ENCODE measurements at places on chromosomes 2 and 18. TPM values are rescaled to one million over a fixed set of nuclear protein-coding genes. Genes with fewer than 3 reads are reported as not detected.

DNA sequence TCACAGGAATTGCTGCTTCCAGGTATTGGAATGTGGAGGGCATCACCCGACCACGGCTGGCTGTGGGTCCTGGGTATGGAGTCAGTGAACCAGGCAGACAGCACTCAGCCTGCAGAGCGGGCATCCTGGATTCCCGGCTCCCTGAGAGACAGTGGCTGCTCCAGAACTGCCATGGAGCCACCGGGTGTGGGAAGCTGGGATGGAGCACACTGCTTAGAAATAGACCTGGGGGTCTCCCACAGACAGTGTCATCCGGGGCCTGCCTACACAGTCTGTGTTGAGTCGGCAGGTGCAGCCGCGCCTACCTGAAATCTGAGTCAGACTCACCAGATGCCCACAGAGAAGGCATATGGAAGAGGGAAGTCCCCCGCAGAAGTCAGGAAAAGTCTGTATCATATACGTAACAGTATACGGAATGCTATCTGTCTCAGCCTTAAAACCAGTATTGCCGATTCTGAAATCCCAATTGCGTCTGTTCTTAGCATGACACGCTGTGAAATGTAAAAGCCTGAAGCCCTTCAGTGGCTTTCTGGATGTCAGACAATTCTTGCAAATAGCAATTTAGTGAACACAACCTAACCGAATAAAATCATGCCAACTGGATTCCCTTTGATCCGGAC is 509.7 kb upstream of the MYT1L start:
- H3K4me3 ChIP-seq = no peak overlapping the region
- DNase-seq = no peak
- no peak overlapping the region for H3K27ac ChIP-seq
- H3K36me3 ChIP-seq = no peaks in the 10 kb centered on the region

GRCh38 chr18:26705757-26706156 is 157.4 kb upstream of the KCTD1 start:
- no peak overlapping the region for H3K4me3 ChIP-seq
- DNase-seq = no peak
- H3K27me3 ChIP-seq = peaks cover 15% of the 10 kb centered on the region

DNA sequence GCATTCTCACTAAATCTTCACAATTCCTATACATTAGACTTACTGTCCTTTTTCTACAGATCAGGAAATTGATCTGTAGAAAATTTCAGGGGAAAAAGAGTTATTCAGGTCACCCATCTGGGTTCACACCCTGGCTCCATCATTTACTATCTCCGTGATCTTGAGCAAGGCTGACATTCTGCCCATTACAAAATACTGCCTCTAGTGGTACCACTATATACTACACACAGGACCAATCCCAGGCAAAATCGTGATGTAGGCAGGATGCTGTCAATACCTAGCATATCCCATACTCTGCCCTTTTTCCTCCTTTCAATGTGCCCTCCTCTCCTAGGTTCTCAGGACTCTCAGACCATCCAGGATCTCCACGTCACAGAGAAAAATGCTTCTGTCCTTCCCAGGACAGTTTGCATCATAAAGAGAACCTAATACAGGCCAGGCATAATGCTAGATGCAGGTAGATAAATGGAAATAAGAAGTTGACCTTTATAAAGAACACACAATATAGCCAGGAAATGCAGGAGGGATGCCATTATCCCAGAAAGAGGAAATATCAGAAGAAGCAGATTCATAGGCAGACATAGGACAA is 101.9 kb downstream of the CDH20 start:
- no peak for DNase-seq
- H3K36me3 ChIP-seq = no peaks in the 10 kb centered on the region
- no peak overlapping the region for H3K27ac ChIP-seq

DNA sequence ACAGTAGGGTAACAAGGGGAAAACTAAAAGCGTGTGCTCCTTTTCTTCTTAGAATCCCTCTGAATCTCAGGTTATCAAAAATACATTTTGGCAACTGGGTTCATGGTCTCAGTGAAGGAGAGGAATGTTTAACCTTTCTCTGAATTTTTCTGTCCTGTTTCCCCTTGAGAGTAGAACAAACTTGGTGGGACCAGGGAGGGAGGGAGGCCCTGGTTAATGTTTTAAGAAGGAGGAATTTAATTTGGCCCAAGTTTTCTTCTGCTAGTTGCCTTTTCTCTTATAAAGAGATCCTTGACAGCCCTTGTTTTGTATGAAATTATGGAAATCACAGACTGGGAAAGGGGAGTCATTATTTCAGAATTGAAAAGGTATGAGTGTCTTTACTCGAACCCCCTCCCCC is 12.2 kb upstream of the POU3F3 start:
- no peak overlapping the region for H3K27ac ChIP-seq
- DNase-seq = no peak
- H3K36me3 ChIP-seq = no peaks in the 10 kb centered on the region
- H3K4me1 ChIP-seq = no peaks in the 10 kb centered on the region
- peaks cover 53% of the 10 kb centered on the region for H3K27me3 ChIP-seq

DNA sequence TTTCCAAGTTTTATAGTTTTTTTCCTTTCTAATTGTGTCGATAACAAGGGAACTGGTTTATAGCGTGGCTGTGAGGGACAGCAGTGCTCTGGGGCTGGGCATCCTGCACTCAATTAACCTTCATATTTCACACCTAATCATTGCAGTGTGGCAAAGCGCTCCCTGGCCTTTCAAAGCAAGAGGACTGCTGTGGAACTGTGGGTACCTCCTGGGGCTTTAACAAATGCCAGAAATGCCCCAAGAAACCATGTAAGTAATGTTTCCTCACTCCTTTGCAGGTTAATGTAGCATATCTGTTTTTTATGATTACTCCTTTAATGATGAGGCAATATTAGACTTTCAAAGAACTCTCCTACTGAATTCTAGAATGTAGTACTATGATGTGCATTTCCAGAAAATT is 259.0 kb upstream of the RASGRP3 start:
- no peak overlapping the region for H3K4me3 ChIP-seq
- H3K4me1 ChIP-seq = peaks cover 9% of the 10 kb centered on the region
- no peak overlapping the region for H3K27ac ChIP-seq
- no peaks in the 10 kb centered on the region for H3K36me3 ChIP-seq
- DNase-seq = no peak

GRCh38 chr2:119196301-119197125 is 27.1 kb upstream of the STEAP3 start:
- DNase-seq = no peak
- H3K4me1 ChIP-seq = no peaks in the 10 kb centered on the region
- no peaks in the 10 kb centered on the region for H3K36me3 ChIP-seq

DNA sequence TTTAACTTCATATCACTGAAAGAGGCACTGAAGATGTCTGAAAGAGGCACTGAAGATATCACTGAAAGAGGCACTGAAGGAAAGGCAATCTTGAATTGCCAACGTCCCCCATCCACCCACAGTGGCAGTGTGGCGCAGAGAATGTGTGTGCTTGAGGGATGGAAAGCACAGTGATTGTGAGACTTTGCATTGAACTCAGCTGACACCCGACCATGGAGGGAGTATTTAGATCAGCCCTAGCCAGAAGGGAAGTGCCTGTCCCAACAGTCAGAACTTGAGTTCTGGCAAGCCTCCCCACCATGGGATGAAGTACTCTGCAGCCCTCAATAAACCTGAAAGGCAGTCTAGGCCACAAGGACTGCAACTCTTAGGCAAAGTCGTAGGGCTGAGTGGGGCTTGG is 33.8 kb downstream of the MAP4K3 start:
- H3K4me1 ChIP-seq = peaks cover 32% of the 10 kb centered on the region
- no peak overlapping the region for H3K27ac ChIP-seq
- H3K36me3 ChIP-seq = peaks cover 5% of the 10 kb centered on the region
- no peaks in the 10 kb centered on the region for H3K27me3 ChIP-seq

GRCh38 chr2:236014408-236015131 is 153.6 kb downstream of the GBX2 start:
- no peaks in the 10 kb centered on the region for H3K36me3 ChIP-seq
- no peak overlapping the region for H3K4me3 ChIP-seq
- H3K4me1 ChIP-seq = no peaks in the 10 kb centered on the region
- no peak for DNase-seq
- peaks cover 10% of the 10 kb centered on the region for H3K27me3 ChIP-seq

- no peak for DNase-seq
- peaks cover 28% of the 10 kb centered on the region for H3K4me1 ChIP-seq
- H3K36me3 ChIP-seq = peaks cover 33% of the 10 kb centered on the region
- no peak overlapping the region for H3K27ac ChIP-seq
- H3K4me3 ChIP-seq = no peak overlapping the region
Observed at GRCh38 chr2:671787-672605, 5.2 kb downstream of the TMEM18 start.

DNA sequence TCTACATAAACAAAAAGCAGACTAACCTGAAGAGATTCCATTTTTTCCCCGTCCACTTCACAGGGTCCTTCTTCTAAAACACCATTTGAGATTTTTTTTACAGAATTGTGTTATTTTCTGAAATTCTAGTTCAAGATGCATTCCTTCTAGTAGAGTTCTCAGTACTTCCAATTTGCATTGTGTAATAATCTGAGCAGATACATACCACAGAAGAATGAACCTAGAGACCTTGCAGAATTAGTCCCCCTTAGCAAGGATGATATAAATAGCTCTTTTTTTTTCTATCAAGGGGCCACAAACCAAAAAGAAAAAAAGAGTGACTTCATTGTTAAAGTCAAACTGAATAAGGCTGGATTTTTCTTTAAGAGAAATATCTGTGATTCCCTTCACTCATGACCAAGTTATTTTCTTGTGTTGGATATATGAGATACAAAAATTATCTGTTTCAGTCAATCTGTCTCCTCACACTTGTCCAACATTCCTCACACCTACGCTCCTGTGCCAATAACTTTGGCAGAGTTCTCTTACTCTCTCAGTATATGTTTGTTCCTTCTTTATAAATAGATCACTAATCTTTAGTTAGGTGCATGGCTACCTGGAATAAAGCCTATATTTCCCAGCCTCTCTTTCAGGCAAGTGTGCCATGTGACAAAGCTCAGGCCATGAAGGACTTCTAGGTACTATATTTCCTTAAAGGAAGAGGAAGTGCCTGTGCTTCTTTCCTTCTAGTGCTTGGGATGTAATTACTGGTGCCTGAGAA is 183.5 kb downstream of the ZNF385B start:
- no peaks in the 10 kb centered on the region for H3K4me1 ChIP-seq
- H3K36me3 ChIP-seq = no peaks in the 10 kb centered on the region
- DNase-seq = no peak
- H3K4me3 ChIP-seq = no peak overlapping the region
- H3K27me3 ChIP-seq = peaks cover 5% of the 10 kb centered on the region

DNA sequence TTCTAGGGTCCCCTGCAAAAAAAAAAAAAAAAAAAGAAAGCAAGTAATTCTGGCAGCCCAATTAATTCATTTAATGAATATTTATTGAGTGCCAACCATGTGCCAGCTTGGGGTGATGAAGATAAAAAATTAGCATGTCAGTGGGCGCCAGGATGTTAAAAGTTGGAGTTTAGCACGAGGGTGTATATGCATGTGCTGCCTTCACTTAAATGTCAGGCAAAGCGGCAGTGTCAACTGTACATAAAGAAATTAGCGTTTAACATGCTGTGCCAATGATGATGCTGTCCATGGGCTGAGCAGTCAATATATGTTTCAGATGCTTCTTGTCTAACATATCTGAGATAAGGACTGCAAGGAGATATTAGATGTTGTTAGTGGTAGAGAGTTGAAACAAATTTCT is 49.5 kb downstream of the ASAP2 start:
- peaks cover 2% of the 10 kb centered on the region for H3K27me3 ChIP-seq
- DNase-seq = no peak
- no peaks in the 10 kb centered on the region for H3K4me1 ChIP-seq
- H3K4me3 ChIP-seq = no peak overlapping the region

DNA sequence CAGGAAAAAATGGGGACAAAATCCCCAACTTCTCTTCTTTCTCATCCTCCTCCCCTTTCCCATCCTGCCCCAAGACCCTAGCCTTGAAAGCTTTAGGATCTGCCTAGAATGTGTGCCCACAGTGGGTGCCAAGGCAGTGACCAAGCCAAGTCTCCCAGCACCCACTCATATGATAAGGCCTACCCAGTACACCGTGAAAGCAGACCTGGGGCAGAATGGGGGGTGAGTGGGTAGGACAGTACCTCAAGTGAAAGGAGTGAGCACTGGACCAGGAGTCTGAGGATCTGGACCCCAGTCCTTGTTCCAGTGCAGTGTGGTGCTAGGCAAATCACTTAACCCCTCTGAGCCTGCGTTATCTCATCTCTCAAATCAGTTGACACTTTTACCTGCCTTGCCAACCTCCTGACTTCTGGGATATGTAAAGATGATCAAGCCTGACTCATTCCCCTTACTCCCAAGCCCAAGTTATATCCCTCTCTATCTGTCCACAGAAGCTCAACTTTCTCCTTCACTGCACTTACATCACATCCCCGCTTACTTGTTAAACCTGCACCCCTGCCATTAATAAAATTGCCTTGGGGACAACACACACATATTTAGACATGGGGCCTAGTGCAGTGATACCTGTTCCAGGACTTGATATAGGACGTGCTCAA is 109.7 kb downstream of the ATL2 start:
- peaks cover 4% of the 10 kb centered on the region for H3K36me3 ChIP-seq
- H3K27me3 ChIP-seq = no peaks in the 10 kb centered on the region
- H3K4me3 ChIP-seq = no peak overlapping the region
- peaks cover 11% of the 10 kb centered on the region for H3K4me1 ChIP-seq
- no peak overlapping the region for H3K27ac ChIP-seq
- no peak for DNase-seq

GRCh38 chr2:7887441-7887840 is 794.4 kb upstream of the ID2 start:
- H3K4me3 ChIP-seq = no peak overlapping the region
- H3K4me1 ChIP-seq = no peaks in the 10 kb centered on the region
- no peaks in the 10 kb centered on the region for H3K36me3 ChIP-seq

DNA sequence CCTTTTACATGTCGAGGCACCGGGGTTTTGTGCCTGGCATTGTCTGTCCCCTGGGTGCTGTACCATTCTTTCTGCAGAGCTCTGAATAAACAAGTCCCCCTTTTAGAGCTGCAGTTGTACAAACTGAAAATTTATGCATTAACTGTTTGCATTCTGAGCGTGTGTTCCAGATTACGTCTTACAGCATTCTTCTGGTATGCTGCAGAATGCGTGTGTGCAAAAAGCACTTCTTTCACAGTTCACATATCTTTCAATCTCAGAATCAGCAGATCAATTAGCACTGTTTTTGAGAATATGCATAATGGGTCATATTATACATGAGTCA is 27.5 kb downstream of the MEIS1 start:
- H3K36me3 ChIP-seq = no peaks in the 10 kb centered on the region
- DNase-seq = no peak
- H3K4me3 ChIP-seq = no peak overlapping the region

- H3K4me1 ChIP-seq = peaks cover 6% of the 10 kb centered on the region
- no peak overlapping the region for H3K4me3 ChIP-seq
- no peaks in the 10 kb centered on the region for H3K36me3 ChIP-seq
- peaks cover 3% of the 10 kb centered on the region for H3K27me3 ChIP-seq
Observed at GRCh38 chr18:37445368-37445767, 120.2 kb downstream of the CELF4 start.

BCL2 gene
- total RNA-seq = 95.9 TPM

TRIM43 gene
- total RNA-seq = not detected

TMEM150A gene
- 8.9 TPM for total RNA-seq

COLEC11 gene
- not detected for total RNA-seq

SGPP2 gene
- total RNA-seq = 31.2 TPM

MBD5 gene
- 18.1 TPM for total RNA-seq

HTR2B gene
- total RNA-seq = not detected
